ENCODE measurements at places on chromosomes 3 and 15.

GRCh38 chr3:166993015-166993630, 387.0 kb downstream of the ZBBX start:
- DNase-seq: no peak

DNA sequence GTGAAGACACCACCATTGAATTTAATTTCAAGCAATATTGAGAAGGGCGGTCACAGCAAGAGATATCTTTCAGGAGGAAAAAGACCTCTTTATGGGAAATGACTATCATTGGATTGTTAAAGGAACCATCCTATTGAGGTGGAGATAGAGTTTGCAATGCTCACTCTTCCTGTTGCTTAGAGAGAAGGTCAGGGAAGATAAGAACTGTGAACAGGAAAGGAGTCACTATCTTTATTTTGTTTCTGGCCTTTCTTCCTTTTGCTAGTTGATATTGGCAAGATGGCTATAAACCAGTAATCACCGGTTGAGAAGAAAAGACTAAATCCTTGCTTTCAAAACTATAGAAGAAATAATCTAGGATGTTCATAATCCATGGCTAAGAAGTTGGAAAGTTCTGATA, 112.1 kb upstream of the TMEM108 start:
- no peak for DNase-seq

GRCh38 chr3:38613426-38613825, 36.1 kb downstream of the SCN5A start:
- no peak for DNase-seq

DNA sequence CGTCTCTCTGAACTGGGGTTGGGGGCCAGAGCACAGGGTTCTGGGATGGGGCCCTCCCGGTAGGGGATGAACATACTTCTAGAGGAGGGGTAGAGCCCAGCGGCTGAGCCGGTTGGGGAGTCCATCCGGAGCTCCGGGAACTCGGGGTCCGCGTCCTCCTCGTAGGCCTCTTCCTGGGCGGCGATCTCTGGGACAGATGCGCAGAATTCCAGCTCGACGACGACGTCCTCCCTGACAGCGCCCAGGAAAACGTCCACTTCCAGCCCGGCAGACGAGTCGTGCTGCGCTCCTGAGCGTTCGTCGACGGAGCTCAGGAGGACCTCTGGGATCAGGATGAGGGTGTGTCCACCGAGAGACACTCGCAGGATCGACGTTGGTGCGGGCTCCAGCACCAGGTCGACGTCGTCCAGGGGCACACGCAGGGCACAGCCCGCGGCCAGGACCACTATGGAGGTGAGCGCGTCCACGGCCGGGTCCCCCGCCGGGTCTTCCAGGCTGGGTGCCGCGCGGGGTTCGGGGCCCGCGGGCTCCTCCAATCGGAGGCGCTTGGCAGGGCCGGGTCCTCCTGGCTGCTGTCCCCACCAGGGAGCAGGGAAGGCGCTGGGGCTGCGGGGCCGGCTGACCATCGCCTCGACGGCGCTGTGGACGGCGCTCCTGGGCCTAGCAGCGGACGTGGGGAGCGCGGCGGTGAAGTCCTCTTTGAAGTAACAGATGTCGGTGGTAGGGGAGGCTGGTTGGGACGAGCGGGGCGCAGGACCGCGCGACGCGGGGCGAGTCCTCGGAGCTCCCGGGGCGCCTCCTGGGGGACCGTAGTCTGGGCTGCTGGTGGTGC, 474 bp downstream of the PRR23B start:
- DNase-seq: no peak

DNA sequence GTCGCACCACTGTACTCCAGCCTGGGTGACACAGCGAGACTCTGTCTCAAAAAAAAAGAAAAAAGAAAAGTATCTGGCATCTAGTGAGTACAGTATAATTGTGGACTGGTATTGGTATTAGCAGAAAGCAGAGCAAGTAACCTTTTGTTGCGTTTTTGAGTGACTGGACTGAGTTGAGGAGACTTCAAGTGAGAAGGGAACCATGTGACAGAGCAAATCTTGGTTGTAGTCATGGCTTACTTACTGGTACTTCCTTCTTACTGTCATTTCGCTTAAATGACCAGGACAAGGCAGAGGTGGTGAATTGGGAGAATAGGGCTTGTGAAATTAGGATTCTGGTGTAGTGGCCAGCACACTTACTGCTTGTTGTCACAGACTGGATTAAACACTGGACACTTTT, 20.6 kb downstream of the RTF1 start:
- DNase-seq: no peak

- DNase-seq: no peak
Measured at GRCh38 chr15:55031727-55032126, 165.0 kb downstream of the RSL24D1 start.

DNA sequence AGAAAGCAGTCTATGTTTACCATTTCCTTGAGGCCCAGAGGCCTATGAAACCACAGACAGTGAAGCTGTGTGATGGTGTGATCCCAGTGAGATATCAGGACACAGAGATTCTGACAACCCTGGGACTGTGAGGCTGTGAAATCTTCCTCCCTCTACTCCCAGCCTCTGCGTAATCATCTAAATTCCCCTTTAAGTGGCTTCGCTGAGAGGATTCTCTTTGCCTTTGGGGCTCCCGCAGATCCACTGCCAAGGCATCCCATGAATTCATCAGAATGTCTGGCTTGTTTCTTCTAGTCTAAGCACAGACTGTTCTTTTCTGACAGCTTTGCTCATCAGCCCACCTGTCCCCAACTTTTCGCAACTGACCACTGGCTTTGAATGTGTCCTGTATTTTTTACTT, 901.2 kb upstream of the NR2F2 start:
- no peak for DNase-seq

GRCh38 chr3:116905794-116906193, 196.2 kb downstream of the TUSC7 start:
- DNase-seq: no peak

- DNase-seq: no peak
Measured at GRCh38 chr15:59177317-59177660, 29.4 kb upstream of the LDHAL6B start.

DNA sequence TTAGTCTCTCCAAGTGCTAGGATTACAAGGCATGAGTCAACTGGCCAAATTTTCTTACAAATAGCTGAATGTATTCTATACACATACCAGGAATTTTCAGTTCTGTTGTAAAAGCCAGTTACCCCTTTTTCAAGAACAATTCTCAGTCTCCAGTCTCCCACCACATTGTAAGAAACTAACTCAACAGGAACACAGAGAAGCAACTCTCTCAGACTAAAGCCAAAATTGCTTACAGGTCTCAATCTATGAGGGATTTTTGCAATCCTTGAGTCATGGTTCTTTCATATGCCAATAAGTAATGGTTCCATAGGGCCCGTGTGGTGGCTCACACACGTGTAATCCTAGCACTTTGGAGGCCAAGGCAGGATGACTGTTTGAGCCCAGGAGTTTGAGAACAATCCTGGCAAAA, 8.5 kb downstream of the IP6K2 start:
- no peak for DNase-seq

- DNase-seq: peak; percentile 8
Measured at GRCh38 chr15:45183511-45183910, 4.3 kb downstream of the SHF start.

- no peak for DNase-seq
Measured at GRCh38 chr3:5798809-5799208, 611.3 kb downstream of the EDEM1 start.

Measured in NCI-H1092 treated with DMSO at 0.1 percent for 48 hours (cell line).